ENCODE measurements at places on chromosomes 13 and 19.
A peak's percentile ranks its signal among the peaks of the same experiment; 100 is the strongest.

DNA sequence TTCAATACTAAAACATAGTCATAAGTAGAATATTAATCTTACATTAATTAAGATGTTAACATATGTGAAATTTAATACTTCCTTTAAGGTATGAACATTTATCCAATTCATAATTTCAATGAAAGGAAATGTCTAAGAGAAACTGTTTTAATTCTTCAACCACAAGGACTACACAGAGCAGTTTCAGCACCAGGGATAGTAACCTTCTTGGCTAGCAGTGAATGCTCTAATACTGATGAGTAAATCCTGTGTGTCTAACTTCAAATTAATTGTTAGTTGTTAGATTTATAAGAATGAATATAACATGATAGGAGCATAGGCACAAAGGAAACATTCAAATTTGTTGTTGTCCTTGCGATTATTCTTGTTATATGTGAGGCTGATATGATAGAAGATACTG lies 15.6 kb upstream of the NBEA start:
- DNase-seq: no peak

- no peak for DNase-seq
Observed at GRCh38 chr13:29513002-29513980, 82.2 kb downstream of the SLC7A1 start.

GRCh38 chr13:107447591-107447990 lies 767.7 kb downstream of the LIG4 start:
- no peak for DNase-seq

DNA sequence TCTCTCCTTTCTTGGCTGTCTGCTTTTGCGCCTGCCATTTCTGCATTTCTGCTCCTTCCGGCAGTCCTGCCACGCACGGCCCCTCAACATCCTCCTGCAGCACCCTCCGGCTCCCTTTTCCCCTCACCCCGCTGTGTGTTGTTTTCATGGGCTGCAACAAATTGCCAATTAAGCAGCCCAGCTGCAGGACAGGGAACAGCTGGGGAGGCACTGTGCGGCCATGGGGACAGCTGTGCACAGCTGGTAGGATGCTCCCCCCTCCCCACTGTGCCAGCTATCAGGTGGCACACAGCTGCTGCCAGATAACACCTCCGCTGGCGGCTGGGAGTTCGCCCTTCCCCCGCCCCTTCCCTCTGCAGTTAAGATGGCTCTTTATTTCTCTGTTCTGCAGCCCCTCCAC lies 25.4 kb downstream of the LYL1 start:
- DNase-seq: no peak

GRCh38 chr19:7820588-7820987 lies 9.4 kb upstream of the EVI5L start:
- no peak for DNase-seq

DNA sequence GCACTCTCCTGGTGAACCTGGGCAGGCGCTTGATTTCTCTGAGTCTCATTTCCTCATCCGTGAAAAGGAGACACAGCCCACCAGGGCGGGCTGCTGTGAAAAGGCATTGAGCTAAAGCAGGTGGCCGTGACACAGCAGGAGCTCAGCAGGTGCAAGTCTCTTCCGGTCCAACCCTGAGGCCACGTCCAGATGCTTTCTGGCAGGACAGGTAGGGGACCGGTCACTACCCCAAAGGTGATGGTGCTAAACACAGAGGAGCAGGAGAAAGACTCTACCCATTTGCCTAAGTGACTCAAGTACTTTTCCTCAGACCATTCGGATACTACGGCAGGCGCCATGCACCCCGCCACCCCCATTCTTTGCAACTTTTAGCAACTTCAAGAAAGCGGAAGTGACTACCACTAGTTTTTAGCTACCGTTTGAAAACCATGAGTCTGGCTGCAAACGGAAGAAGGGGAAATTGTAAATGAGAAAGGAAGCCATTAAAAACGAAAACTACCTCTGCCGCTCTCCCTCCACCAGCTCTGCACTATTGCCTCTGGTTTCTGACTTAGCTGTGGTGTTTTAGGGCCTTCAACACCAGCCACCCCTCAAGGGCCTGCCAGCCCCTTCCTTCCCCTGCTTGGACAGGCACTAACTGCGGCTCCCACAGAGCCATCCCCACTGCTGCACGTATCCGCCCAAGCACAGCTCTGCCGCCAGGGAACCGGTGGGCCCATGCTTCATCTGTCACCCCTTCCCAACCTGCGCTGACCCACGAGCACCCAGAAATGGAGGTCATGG lies 4.8 kb downstream of the PPP6R1 start:
- peak; percentile 57 for DNase-seq

GRCh38 chr13:37295071-37295470 lies 189.6 kb upstream of the CSNK1A1L start:
- no peak for DNase-seq

GRCh38 chr19:10701955-10702525 lies 801 bp downstream of the QTRT1 start:
- DNase-seq: no peak

- no peak for DNase-seq
Observed at GRCh38 chr13:32178763-32179162, 136.4 kb downstream of the ZAR1L start.

DNA sequence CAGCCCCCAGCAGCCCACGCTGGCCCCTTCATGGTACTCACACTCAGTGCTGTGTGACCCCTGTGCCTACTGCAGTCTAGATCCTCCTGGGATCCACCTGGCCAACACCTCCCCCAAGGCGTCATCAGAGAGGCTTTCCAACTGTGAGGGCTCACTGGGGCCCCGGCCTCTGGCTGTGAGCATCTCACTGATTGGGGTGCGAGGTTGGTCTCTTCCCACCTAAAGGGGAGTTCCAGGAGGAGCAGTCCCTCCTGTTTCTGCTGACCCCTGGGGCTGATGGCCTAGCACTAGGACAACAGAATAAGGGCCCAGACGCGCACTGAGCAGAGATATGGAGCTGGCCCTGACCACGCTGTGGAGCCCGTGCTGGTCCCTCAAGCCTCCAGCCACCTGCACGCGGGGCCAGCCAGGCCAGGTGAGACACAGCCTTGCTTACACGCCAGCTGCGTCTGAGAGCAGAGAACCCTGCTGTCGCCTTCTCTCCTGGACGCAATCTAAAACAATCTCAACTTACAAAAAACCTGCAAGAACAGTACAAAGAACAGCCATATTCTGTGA lies 32.2 kb downstream of the ELL start:
- no peak for DNase-seq

DNA sequence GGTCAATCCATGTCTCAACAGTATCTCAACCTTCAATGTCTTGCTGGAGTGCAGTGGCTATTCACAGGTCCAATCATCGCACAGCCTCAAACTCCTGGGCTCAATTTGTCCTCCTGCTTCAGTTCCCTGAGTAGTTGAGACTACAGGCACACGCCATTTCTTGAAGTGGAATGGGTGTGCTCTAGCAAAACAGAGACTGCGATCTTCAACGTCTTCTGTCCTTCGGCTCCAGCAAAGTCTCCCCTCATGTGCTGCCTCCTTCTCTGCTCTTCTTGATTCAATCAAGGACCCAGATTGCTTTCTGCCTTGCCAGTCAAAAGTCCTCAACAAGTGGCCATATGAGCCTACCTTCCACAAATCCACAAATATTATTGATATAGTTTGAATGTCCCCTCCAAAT lies 466.7 kb upstream of the MIR17HG start:
- no peak for DNase-seq

DNA sequence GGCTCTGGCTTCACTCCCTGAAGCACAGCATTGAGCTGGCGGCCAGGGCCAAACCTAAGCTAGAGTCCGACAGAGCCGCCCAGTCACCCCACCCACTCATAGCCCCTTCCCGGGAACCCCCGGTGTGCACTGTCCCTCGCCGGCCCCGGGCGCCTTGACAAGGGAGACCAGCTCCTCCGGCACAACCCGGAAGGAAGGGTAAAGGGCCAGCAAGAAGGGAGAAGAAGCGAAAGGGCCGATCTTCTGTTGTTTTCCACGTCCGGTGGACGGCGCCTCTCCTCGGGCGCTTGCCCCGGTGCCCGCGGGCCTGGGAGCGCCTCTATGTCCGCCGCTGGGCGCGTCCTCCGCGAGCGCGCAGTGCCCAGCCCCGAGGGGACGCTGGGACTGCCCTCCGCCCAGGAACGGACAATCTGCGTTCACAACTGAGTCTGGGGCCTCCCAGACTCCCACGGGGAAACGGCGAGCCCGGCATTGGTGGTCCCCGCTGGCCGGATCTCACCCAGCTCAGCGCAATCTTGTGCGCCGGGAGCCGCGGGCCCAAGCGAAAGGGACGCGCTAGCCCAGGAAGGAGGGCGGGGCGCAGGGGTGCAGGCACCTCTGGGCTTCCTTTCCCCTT lies 172.5 kb upstream of the MIR17HG start:
- DNase-seq: no peak

DNA sequence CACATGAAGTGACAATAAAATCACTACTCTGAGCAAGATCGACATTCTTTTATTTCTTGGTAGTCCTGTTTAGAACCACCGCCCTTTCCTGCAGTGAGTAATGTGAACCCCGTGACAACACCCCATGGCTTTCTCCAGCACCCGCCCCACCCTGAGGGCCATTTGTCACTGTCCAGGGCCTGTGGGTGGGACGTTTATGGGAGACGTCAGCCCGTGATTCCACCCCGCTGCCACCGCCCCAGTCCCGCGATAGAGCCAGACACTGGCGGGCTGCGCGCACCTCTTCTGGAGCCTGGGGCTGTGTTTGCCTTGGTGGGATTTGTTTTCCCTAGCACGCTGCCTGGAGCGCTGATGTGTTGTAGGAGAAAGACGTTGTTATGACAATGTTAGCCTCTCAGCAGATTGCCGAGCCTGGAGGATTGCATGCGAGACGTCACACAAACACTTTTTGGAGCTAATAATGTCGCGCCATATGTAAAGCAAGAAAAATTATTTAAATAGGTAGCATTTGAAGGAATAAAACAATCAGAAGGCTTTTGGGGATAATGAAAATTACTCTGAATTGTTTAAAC lies 263.7 kb downstream of the TEX29 start:
- DNase-seq: no peak

DNA sequence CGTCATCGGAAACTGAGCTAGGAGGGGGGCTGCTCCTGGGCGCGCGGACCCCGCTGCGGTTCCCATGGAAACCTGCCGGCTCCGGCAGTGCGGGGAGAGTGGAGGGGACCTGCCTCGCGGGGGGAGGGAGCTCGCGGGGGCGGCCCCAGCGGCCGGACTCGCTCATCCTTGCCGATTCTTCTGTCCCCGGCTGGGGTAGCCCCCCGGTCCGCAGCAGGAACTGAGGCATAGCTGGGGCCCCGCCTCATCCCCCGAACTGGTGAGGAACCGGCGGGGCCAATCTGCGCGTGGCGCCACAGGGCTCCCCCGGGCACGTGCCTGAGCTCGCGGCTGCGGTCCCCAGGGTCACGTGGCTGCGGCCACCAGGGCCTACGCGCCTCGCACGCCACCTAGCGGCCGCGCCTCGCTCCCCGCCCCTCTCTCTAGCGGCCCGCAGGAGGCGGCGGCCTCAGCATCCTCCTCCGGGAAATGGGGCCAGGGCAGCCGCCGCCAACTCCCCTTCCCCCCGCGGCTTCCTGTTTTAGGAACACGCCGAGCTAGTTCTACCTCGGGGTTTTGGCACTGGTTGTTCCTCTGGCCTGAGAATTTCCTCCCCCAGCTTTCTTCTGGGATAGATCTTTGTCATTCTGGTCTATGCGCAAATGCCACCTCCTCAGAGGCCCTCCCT lies 1.7 kb upstream of the ELAVL3 start:
- DNase-seq: peak; percentile 88

- no peak for DNase-seq
Observed at GRCh38 chr13:26899202-26899601, 138.6 kb upstream of the GPR12 start.

- no peak for DNase-seq
Observed at GRCh38 chr13:34201050-34201913, 383.3 kb downstream of the RFC3 start.

GRCh38 chr13:26300140-26300539 lies 46.2 kb downstream of the CDK8 start:
- no peak for DNase-seq

DNA sequence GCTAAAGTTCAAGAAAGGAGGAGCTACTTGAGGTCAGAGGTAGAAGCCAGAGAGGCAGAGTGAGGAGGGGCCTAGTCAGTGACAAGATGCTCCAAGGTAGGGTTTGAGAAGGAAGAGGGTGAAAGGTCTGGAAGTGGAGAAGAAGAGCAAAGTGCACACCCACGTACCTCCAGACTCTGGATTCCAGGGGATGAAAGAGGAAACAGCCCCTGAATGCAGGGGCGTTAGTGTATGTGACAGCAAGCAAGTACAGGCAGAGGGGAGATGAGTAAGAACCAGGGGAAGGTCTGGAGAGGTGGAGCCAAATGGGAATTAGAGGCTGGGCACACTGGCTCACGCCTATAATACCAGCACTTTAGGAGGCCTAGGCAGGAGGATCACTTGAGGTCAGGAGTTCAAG lies 8.7 kb downstream of the RPS28 start:
- DNase-seq: no peak

GRCh38 chr13:28531077-28531844 lies 36.3 kb upstream of the FLT1 start:
- DNase-seq: no peak

DNA sequence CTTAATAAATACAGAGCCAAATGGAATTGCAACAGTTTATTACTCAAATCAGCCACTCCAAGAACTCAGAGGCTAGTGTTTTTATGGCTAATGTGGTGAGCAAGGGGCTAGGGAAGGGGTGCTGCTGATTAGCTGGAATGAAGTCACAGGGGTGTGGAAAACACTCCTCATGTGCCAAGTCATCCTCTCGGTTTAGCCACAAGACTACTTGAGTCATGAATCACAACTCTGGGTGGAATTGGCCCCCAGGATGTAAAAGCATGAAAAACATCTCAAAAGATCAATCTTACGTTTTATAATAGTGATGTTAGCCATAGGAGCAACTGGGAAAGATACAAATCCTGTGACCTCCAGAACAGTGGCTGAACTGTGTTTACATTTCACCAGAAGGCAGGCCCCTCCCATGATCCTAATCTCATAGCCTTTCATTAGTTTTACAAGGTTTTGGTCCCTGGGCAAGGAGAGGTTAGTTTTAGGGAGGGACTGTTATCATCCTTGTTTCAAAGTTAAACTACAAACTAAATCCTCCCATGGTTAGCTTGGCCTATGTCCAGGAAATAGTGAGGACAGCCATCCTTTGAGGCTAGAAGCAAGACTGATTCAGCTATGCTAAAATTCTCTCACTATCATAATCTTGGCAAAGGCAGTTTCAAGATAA lies 2020.1 kb upstream of the PCDH20 start:
- no peak for DNase-seq

GRCh38 chr13:33649212-33649878 lies 168.6 kb upstream of the RFC3 start:
- no peak for DNase-seq

- DNase-seq: no peak
Observed at GRCh38 chr19:18685597-18686190, 2.2 kb downstream of the CRTC1 start.

- no peak for DNase-seq
Observed at GRCh38 chr13:61415058-61415721, 459 bp downstream of the PCDH20 start.

DNA sequence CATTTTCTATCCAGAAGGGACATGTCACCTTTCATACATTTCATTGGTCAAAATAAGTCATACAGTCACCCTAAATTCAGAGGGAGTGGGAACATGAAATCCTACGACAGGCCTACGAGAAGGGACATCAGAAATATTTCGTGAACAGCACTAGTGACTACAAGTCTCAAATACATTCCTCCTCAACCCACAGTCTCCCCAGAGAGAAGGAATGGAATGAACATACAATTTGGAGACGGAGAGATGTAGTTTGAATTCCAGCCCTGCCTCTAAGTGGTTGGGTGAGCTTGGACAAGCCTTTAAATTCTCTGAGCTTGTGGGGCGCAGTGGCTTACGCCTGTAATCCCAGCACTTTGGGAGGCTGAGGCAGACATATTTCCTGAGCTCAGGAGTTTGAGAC lies 9.9 kb downstream of the SERTM1 start:
- no peak for DNase-seq
